ENCODE measurements at places on chromosomes 3 and 15.

DNA sequence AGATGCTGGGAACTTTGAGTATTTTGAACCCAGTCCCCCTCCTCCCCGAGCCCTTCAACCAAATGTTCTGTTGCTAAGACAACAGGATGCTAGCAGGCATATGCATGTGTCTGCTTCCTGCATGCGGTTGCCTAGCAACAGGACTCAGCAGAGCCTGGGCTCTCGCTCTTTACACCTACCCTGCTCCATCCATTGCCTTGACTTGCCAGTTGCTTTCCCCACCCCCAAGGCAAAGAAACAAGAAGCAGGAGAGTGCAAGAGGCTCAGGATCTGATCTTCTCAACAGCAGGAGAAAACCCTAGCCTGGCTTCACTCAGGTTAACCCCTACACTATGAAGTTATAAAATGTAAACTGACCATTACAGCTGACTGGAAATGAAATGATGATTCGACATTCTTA is 393.0 kb downstream of the IGSF11 start:
- DNase-seq: no peak

DNA sequence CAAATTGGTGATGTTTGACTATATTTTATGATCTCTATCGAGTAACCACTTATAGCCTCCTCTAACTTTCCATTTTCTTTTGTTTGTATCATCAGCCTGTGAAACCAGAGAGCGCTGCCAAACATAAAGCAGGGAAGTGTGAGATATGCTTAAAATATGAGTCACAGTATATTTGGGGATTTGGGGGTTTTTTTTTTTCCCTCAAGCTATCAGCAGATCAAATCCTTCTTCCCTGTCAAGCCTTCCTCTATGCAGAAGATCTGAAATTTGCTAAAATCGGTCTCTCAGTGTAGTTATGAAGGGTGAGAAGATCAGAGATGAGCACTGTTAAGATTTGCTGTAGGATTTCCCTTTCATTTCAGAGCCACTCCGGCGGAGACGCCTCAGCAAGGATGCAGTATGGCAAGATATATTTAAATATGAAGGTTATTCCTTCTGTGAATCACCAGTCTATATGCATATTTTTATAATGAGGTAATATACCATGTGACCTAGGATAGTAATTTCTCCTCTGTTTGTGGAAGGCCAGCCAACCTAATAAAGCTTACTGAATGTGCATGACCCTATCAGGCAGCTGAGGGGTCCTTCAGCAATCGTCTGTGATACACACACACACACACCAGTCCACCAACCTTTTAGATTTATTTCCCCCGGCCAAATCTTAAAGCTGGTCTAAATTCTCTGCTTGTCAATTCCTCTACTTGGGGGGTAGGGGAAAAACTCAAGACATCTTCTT is 474.1 kb downstream of the FOXP1 start:
- DNase-seq: no peak

- DNase-seq: no peak
These were observed 14.0 kb downstream of the SMAD3 start for GRCh38 chr15:67079361-67079760.

DNA sequence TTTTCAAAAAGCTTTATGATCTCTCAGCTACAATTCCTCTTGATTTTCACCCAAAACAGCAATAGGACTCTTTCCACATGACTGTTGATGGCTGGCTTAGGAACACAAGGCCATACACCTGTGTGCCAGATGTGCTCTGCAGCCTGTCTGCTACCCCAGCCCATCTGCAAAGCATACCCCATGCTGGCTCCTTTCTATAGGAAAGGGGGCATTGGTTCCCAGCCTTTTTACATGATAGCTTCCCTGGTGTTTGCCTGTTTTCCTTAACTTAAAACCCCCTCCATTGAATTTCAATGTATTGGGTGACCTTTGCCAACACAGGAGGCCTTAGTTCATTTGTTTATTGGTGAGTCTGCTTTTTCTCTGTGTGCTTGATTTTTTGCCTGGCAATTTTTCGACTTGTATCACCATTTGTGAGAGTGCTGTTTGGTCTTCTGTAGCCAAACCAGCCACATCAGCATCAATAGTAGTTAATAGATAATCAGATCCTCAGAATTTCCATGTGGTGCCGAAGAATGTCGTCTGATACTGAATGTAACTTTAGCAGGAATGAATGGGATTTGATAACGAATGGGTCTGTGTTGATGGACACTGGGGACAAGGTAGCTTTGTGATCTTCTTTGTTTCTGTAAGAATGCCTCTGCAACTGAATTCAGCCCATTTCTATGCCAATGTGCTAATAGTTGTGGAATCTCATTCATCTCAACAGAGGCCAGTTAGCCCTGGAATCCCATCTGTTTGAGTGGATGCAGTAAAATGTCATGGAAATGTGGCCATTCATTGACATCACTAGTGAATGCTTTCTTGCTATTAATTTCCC is 272.2 kb upstream of the RARB start:
- DNase-seq: no peak

- DNase-seq: no peak
These were observed 69.8 kb downstream of the TCF12 start for GRCh38 chr15:56988219-56988618.

DNA sequence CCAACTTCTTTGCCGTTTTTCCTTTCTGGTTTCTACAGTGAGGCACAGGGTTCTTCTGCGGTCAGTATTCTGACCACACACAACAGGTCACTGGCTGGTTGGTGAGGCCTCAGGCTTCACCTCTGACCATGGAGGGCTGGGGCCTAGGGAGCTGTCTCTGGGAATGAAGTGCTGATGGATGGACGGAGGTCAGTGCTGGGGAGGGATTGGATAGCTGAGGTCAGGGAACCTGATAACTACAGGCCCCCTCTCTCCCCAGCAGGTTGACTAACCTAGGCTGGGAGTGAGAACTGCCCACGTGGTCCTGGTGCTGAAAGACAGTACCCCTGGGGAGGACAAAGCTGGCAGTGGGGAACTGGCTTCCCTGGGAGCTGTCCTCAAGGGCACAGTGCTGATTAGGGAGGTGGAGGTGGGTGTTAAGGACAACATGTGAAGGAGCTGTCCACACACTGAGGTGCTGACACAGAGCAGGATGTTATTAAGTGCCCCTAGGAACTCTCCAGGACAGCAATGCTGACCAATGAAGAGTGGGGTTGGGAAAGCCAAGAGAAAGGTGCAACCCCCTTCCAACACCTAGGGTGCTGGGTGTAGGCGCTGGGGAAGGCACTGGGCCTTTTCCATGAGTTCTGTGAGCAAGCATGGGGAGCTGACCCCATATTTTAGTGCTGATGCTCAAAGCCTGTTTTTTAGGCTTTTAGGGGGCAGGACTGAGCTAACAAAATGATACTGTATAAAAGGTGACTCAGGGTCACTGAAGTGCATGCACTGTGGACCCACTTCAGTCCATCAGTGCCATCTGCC is 45.2 kb downstream of the ATP2B2 start:
- peak; percentile 77 for DNase-seq

DNA sequence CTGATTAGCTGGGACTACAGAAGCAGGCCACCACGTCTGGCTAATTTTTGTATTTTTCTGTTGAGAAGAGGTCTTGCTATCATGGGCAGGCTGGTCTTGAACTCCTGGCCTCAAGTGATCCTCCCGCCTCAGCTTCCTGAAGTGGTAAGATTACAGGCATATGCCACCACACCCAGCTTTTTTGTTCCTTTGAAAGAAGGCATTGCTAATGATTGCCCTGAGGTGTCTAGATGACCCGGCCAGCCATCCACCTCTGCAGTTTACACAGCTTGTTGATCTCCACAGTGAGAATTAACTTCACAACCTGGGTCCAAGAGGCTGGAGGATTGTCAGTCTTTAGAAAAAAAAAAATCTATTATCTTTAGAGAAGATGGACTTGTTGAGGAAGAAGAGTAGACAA is 58.7 kb downstream of the SMAD3 start:
- DNase-seq: no peak

DNA sequence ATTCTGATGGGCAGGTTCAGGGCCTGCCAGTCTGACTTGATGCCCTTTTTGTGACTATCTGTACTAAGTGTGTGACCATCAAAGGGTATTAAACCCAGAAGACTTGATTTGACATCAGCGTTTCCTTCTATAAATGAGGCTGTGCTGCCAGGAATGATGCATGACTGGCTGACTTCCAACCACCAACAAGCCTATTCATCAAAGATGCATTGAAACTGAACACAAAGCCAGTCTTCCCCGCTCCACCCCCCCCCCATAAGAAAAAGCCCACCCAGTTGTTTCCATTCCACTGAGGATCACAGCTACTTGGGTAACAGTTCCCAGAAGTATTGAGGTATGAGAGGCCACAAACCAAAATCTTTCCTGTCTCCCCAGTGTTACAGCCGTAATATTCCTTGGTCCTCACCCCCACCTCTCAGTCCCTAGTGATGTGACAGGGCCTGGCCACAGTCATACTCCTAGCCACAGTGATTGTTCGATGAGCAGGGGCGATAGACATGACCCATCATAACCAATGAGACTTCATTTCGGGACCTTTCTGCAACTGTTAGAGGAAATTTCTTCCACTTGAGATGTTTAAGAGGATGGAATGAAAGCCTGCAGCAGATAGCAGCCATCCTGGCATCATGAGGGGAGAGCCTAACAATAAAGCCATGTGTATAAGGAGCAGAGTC is 22.6 kb downstream of the SH3BP5 start:
- DNase-seq: no peak

DNA sequence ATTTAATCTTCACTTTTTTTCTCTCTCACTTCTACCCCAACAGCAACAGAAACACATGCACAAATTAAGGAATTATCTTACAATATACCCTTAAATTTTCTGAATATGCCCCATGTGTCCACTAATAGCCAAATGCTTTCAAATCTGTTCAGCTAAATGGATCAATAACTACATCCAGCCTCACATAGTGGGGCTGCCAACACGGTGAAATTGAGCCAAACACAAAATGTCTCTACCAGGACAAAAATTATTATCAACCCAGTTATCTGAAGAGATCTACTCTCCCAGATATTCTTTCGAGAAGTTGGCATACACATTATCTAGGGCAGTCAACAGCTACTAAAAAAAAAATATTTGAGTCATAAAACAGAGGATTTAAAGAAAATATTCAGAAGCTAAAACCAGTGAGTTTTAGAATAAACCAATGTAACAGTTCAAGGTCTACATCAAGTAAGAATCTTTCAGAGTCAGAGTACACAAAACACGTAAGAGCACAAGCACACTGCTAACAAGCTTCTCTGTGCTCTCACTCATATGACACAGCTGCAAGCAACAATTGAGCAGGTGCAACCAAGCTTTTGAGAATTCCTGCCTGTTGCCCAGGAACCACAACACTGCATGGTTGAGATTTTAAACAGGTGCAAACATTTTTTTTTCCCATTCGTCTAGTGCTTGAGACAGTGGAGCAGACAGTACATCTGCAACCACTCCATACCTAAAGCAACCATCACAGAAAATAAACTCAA is 247.7 kb downstream of the ZBTB20 start:
- DNase-seq: no peak
